GOT3 (cell line): ENCODE measurements at places on chromosomes 11 and 22.

DNA sequence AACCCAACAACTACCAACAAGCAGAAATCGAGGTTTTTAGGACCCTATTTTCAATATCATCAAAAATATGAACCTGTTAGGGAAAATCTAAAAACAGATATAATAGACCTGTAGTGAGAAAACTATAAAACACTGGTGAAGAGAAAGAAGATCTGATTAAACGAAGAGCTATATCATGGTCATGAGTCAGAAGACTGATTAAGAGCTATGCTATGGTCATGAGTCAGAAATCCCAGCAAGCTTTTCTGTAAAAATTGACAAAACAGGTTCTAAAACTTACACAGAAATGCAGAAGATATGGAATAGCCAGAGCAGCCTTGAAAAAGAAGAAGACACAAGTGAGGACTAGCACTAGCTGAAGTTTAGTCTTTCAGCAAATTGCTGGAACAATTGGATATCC is 345.0 kb downstream of the TBC1D22A start:
- no peak for DNase-seq

- no peak for DNase-seq
Measured at GRCh38 chr22:25485626-25486545, 78.6 kb upstream of the GRK3 start.

- DNase-seq = no peak
Measured at GRCh38 chr11:23233075-23233474, 372.8 kb upstream of the CCDC179 start.

GRCh38 chr11:30009060-30009459 is 7.8 kb downstream of the KCNA4 start:
- no peak for DNase-seq

GRCh38 chr11:12777208-12777874 is 103.1 kb downstream of the TEAD1 start:
- no peak for DNase-seq

GRCh38 chr22:27990879-27991278 is 71.8 kb upstream of the PITPNB start:
- no peak for DNase-seq

DNA sequence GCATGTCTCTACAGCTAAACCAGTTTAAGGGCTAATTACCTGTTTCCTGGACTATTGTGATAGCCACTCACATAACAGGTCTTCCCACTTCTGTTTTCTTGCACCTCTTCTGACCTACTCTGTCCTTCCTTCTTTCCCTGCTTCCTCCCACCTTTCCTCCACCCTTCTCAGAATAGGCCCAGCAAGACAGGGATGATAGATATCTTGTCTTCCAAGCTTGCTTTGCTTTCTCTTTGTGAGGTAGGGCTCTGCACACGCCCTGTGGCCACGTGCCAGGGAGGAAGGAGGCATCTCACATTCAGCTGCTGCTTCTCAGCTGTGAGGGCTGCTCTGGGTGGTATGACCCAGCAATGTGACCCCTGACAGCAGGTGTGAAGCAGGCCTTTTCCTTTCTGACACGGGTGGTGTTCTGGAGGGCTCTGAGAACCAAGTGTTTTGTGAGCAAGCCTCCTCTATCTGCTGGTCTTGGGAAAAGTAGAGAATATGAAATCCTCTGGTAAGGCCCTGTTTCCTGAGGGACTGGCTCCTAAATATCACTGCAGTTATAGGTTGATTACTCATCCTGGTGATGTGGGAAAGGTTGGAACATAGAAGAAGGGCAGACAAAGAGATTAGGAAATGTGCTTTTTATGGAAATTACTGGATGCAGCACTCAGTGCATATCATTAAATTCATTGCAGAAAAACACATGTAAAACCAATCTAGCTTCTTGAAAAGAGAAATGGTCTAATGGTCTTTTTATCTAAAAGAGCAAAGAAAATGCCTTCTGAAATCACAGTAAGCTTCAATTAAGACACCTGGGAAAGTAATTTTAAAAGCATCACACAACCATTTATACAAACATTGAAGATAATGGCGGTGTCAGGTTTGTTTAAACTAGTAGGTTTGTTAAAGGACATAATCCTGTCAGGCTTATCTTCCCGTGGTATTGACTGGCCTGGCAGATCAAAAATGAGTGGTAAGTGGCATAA is 8.5 kb downstream of the AMOTL1 start:
- DNase-seq = no peak

DNA sequence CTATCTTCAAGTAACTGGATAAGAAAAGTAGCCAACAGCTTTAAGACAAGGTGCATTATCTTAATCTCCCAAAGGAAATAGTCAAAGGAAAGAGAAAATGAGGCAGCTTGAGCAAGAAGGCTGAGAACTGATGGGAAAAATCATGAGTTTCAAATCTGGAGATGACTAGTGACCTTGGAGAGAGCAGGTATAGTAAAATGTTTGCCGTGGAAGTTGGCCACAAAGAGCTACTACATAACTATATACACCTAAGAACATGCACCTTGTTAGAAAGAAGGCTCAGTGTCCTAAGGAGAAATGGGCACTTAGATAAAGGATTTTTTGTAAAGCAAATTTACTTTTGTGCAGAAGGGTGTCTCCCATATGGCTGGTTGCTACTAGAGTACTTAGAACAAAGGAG is 80.8 kb upstream of the FSHB start:
- no peak for DNase-seq

- DNase-seq = no peak
Measured at GRCh38 chr22:37186228-37186996, 1.6 kb downstream of the C1QTNF6 start.

GRCh38 chr22:28185130-28185529 is 266.1 kb upstream of the PITPNB start:
- no peak for DNase-seq

DNA sequence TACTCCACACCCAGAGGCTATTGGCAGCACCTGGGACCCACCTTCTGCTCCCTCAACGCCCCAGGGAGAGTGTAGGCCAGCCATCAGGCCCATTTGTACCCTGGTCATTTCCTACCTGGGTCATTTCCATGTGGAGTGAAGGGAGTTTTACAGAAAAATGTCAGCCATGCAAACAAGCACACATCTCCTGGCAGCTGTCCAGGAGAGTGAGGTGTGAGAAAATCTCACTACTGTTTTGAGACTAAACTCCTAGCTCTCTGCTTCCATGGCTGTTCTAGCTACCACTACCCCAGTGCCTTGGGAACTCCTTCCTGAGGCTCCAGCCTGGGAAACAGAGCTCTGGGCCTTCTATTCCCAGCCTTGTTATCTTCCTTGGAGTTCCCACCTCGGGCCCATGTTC is 2.8 kb upstream of the TMPRSS13 start:
- no peak for DNase-seq

GRCh38 chr11:20227631-20228030 is 67.4 kb upstream of the DBX1 start:
- no peak for DNase-seq

DNA sequence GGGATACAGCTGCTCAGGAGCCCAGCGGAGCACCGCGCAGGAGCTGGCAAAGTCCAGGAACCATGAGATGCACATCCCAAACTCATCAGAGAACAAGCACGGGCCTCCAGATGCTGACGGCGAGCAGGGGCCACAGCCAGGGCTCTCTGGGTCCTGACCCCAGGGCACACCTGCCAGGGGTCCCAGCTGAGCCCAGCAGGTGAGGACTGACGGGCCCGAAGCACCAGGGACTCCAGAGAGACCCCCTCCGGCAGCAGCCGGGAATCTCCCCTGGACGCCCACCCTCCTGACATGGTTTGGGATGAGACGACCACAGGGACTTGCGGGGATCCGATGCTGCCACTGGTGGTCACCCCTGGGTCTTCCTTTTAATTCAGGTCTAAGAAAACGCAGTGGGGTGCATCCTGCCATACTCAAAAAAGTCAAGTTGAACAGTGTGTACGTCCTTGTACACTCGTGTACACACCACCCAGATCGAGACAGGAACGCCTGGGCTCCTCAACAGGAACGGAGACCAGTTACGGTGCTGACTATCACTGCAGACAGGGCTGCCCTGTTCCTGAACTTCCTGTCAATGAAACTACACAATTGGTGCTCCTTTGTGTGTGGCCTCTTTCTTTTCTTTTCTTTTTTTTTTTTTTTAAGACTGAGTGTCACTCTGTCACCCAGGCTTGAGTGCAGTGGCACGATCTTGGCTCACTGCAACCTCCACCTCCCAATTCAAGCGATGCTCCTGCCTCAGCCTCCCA is 21.9 kb downstream of the TTLL8 start:
- DNase-seq = no peak

DNA sequence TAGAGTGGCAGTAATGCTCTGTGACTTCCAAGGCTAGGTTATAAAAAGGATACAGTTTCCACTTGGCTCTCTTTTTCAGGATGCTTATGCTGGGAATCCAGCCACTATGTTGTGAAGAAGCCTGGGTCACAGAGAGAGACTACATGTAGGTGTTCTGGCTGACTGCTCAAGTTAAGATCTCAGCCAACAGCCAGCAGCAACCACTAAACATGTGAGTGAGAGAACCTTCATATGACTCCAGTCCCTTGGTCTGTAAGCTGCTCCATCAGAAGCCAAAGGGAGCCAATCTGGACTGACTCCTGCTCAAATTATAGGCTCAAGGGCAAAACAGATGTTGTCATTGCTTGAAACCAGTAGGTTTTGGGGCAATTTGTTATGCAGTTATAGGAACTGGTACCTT is 162.7 kb downstream of the MAML2 start:
- DNase-seq = no peak

DNA sequence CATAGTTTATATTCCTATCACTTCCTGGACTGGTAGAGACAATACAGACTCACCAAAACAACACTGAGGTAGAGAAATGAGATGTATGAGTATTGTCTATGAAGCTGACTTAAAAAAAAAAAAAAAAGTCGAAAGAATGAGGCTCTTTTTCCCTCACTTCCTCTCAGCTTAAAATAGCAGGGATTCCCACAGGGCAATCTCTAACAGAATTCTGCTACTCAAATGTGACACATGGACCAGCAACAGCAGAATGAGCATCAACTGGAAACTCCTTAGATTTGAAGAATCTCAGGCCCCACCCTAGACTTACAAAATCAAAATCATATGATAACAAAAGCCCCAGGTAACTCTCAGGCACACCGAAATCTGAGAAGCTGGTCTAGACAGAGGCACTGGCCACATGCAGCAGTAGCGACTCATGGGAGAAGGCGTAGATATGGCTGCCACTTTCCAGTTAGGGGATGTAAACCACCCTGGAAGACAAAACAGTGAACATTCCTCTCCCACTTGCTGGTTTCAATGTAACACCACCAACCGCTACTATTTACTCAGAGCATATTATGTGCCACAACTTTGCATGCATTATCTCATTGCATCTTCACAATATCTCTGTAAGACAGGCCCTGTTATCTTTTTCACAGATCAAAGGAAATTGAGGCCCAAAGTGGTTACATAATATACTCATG is 128.0 kb downstream of the RBFOX2 start:
- no peak for DNase-seq

- DNase-seq = no peak
Measured at GRCh38 chr22:44336962-44337677, 24.4 kb upstream of the SHISAL1 start.

- no peak for DNase-seq
Measured at GRCh38 chr22:46354176-46354992, 18.9 kb downstream of the TRMU start.

GRCh38 chr22:30843245-30843644 is 125.3 kb downstream of the MORC2 start:
- DNase-seq = no peak

DNA sequence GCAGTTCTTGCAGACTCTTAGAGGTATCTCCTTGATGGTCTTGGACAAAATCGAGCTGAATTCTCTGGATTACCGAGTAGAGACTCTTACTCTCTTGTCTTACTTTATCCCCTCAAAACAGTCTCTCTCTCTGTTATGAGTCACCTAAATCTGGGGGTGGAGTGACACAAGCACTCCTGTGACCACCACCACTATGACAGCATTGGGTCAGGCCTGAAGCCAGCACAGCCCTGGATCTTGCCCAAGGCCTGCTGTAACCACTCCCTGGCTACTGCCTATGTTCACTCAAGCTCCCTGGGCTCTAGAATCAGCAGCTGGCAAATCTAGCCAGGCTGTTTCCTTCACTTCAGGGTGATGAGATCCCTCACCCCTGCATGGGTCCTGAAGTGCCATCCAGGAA is 662.5 kb downstream of the LUZP2 start:
- DNase-seq = no peak

- DNase-seq = no peak
Measured at GRCh38 chr11:78689585-78690153, 115.0 kb upstream of the NARS2 start.

DNA sequence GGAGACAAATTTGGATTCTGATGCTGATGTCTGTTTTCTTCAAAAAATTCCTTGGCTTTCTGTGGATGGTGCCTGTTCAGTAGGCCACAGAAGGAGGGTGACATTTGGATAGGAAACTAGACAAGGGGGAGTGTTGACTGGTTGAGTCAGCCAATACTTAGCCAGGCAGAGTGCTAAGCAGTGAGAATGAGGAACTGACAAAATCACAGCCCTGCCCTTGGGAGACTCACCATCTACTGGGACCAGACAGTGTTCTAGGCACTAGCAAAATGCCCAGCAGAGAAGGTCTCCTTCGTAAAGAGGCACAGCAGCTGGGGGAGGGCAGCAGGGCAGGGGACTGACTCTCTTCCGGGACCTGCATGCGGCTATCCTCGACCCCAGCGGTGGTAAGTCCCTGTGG is 190.2 kb downstream of the DSCAML1 start:
- no peak for DNase-seq

DNA sequence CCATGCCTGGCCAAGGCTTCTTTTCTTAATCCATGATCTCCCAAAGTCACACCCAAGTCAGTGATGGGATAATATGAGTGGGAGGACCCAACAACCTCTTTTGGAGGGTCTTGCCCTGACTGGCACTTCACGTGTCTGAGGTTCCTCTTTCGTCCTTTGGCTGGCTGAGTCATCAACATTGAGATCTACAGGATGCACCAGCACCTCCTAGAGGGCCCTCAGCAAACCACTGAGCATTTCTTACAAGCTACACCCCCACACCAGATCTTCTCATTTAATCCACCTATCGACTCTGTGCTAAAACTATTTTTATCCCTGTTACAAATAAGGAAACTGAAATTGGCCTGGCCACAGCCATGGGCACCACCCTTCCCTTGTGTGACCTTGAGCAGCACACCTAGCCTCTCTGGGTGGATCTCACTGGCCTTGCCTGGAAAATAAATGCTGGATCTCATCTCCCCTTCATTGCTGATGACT is 63.4 kb downstream of the FLI1 start:
- no peak for DNase-seq

GRCh38 chr11:128687321-128687720 is 6.6 kb upstream of the FLI1 start:
- DNase-seq = no peak

GRCh38 chr11:130148796-130149326 is 10.7 kb upstream of the ST14 start:
- DNase-seq = no peak

GRCh38 chr11:35914816-35915215 is 29.0 kb upstream of the LDLRAD3 start:
- no peak for DNase-seq

DNA sequence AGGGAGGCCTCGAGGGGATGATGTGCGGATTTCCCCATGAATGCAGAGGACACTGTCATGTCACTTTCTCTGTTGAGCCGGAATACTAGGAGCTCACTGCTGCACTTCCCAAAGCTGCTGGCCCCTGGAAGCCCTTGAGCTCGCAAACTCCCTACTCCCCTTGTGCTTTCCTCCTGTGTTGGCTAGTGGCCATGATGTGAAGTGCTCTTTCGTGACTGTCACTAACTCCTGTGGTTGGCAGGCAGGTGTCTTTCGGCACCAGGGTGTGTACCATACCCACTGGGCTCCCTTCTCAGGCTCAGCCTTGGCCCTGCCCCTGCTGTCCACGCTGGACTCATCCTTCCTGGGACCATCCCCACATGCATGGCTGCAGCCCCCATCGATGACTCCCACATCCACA is 86.2 kb downstream of the BTBD10 start:
- no peak for DNase-seq
